Stomach (tissue), 19 donors: ENCODE measurements at places on chromosomes 7 and 10. TPM values are rescaled to one million over a fixed set of nuclear protein-coding genes. Genes with fewer than 3 reads are reported as not detected.

RNF32 gene
- total RNA-seq = 4.7 TPM

CPED1 gene
- total RNA-seq = 44.9 TPM

MYL10 gene
- total RNA-seq = not detected

DNA sequence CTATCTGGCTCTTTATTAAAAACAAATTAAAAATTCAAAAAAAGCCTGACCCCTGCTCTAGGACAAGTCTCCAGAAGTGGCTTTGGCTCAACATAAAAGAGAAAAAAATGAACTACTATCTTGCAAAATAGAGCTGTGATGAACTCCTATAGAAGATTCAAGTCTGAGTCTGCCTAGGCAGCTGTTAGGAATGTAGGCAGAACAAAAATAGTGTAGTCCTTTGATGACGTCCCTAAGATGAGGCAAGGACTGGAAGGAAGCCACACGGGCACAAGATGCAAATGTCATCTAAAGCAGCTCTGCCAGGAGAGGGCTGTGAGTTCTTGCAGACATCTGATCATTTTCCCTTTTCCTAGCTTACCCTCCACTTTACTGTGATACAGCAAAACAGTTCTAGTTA is 20.5 kb downstream of the ASNS start:
- DNase-seq = peak; percentile 3

- DNase-seq = no peak
Observed at GRCh38 chr10:26438534-26439341, 597 bp downstream of the APBB1IP start.

DNA sequence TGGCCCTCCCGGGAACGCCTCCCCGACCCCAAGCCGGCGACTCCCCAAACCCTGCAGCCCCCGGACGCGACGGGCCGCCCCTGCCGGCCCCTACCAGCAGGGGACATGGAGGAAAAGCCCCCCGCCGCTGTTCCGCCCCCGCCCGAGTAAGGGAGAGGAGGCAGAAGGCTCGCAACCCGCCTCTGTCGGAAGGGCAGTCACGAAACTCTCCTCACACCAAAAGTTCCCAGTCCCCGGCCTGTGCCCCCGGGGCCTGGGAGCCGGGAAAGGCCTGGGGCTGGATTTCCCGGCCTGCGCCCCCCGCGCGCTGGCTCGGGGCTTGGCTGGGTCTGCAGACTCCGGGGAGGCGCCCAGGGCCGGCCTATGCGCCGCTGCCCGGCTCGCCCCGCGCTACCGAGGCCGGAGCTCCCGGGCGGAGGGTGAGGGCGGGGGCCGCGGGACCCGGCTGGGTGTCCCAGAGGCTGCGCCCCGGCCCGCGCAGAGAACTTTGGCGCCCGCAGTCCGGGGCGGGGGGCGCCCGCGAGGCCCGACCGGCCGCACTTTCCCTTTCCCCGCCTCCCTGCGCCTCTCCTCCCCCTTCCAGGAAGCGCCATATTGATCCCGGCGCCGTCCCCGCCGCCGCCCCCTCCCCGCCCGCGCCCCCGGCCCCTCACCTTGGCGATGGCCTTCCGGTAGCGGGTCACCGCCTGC is 728 bp downstream of the PARD3 start:
- DNase-seq = peak; percentile 87

- DNase-seq = no peak
Observed at GRCh38 chr7:122290476-122290875, 14.1 kb downstream of the FEZF1 start.

GRCh38 chr7:41052736-41053135 is 650.2 kb downstream of the INHBA start:
- no peak for DNase-seq

- no peak for DNase-seq
Observed at GRCh38 chr10:98128802-98129201, 5.7 kb upstream of the R3HCC1L start.

GRCh38 chr10:128901236-128901635 is 565.8 kb upstream of the MGMT start:
- no peak for DNase-seq

DNA sequence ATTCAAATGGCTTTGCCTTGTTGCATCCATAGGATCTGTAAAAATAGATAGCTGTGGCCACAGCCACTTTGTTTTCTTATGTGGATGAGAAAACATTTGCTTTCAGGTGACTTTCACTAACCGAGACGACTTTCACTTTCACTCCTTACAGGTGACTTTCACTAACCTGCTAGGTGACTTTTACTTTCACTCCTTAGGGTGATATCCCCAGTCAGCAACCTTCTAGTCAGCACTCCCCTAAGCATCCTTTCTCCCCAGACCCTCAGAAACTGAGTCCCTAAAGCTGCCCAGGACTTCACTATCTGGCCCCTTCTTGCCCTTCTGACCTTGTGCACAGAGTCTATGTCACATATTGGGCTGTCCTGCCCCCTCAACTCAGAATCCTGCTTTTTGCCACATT is 177.5 kb downstream of the RELN start:
- DNase-seq = no peak

- peak; percentile 93 for DNase-seq
Observed at GRCh38 chr7:69429911-69430383, 168.3 kb upstream of the AUTS2 start.

GRCh38 chr7:108662783-108663362 is 93.2 kb downstream of the DNAJB9 start:
- DNase-seq = peak; percentile 6

DNA sequence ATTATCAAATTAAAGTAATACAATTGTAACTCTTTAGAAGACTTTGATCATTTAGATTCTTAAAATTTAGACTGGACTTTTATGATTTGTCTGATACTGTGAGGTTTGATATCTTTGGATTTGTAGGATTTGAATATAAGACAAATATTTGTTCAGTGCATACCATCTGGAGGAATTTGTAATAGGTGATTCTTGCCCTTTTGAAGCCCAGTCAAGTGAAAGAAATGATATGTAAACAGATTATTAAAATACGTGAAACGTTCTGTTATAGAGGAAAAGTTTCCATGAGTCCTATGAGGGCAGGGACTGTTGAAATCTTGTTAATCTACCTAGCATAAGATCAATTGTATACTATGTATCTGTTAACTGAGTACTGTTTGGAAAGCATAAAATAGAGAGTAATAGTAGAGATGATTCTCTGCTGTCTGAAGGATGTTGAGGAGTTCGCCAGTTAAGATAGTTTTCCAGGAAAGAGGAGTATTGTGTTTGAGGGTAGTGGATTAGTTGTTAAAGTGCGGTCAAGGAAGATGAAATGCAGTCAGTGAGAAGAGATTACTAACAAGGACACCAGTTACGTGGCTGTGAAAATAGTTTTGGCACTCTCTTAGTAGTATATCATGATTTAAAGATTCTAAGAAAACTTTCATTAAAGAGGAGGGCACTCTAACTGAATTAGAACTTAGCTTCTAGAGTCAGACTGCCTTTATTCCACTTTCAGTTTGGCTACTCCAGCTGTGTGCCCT is 14.4 kb downstream of the PDCD4 start:
- DNase-seq = no peak

DNA sequence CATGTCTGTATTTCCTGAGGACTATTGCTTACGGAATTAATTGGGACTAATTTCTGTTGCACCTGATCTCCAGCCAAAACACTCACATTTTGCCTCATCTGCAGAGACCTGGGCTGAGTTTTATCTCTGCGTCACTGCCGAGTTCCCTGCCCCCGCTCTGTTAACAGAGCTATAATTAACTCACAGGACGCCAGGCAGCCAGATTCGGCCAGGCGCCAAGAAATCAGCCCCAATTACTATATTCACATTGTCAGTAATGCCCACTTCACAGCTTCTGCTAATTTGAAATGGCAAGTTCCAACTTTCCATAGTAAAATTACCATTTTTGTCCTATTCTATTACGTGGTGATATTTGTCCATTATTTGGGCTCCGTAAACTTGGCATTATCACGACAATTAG is 130.5 kb downstream of the CUX1 start:
- DNase-seq = peak; percentile 77

GRCh38 chr7:48049850-48050249 is 14.5 kb downstream of the C7orf57 start:
- no peak for DNase-seq

GRCh38 chr10:43806831-43807640 is 158.4 kb upstream of the ZNF32 start:
- DNase-seq = no peak

DNA sequence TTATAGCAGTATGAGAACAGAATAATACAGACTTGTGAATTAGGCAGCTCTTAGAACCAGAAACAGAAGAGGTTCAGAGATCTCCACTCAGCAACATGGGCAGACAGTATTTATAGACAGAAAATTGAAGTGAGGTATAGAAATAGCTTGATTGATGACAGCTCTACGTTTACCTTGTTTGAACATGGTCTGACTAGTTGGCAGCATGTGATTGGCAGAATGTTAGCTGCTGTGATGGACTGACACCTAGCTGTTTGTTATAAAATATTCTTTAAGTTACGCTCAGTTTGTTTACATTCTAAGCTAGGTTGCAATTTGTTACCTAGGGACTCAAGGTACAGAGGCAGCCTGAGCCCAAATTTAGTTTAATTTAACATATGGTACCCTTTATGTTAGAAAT is 73.7 kb upstream of the TMEM229A start:
- no peak for DNase-seq

GRCh38 chr10:78585952-78586351 is 482.8 kb upstream of the ZMIZ1 start:
- DNase-seq = no peak

DNA sequence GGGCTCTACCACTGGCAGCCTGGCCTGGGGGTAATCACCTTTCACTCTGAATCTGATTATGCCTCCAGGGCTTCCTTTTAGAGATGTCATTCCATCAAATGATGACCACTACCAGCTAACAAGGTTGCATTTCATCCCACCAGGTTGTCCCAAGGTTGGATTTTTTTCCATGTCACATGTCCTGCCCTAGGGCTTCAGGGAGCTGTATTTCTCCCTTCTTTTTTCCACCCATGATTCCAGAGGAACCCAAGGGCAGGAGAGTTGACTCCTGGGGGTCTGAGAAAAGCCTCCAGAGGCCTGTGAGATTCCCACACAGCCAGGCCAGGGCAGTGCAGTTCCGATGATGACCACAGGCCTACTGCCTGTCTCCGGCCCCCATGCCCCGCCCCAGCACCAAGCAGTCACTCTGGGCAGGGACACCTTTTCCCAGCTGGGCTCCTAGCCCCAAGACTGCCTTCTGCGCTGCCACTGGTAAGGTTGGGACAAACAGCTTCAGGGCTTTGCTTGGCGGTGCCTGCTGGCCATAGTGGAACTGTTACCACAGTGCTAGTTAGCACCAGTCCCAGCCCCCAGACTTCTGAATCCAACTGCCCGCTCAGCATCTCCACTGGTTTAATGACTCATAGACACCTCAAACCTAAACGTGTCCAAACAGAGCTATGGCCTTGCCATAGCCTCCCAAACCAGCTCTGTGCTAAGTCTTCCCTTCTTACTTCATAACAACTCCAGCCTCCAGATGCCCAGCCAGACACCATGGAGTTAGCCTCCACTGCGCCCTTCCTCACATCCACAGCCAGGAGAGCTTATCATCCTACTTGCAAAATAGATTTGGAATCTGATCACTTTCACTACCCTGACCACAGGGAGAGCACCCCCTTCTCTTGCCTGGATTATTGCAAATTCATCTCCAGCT is 133.7 kb downstream of the ARHGAP22 start:
- DNase-seq = no peak

GRCh38 chr10:12650538-12651298 is 301.4 kb downstream of the CAMK1D start:
- DNase-seq = no peak

- DNase-seq = no peak
Observed at GRCh38 chr10:101336382-101336781, 17.6 kb upstream of the BTRC start.

- no peak for DNase-seq
Observed at GRCh38 chr10:101319241-101319915, 34.6 kb upstream of the BTRC start.

DNA sequence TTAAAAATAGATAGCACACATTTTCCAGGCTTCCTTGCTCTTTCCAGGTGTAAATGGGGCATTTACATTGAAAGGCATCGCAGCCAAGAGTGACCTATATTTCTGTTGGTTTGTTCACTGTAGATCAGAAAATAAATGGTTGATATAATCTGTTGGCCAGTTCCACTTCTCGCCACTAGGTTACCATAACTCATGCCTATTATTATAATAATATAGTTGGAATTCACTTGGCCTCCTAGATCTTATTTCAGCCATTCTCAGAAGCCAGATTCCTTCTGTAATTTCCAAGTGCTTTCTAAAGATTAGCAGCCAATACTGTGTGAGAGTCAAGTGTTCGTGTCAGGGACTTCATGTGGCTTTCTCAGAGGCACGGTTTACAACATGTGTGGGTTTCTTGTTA is 179.5 kb downstream of the DNAH11 start:
- no peak for DNase-seq

DNA sequence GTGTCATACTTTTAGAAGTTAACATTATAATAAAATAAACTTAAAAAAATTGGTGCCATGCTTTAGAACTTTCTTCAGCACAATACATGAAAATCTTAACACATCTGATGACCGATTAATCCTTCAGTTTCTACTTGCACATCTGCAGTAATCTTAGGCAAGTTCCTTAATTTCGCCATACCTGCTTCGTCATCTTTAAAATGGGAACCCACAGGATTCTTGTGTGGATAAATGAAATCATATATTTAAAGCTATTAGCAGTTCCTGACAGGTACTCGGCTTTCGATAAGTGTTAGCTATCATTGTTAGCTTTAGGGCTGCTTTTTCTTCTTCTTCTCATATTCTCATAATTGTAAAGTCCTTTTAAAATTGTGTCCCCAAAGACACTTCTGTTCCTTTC is 907 bp upstream of the VPS50 start:
- DNase-seq = no peak

- no peak for DNase-seq
Observed at GRCh38 chr7:129986600-129986999, 33.8 kb upstream of the UBE2H start.

- DNase-seq = no peak
Observed at GRCh38 chr7:3439333-3440030, 138.4 kb downstream of the SDK1 start.

- DNase-seq = no peak
Observed at GRCh38 chr10:2543142-2543886, 524.0 kb upstream of the PFKP start.

DNA sequence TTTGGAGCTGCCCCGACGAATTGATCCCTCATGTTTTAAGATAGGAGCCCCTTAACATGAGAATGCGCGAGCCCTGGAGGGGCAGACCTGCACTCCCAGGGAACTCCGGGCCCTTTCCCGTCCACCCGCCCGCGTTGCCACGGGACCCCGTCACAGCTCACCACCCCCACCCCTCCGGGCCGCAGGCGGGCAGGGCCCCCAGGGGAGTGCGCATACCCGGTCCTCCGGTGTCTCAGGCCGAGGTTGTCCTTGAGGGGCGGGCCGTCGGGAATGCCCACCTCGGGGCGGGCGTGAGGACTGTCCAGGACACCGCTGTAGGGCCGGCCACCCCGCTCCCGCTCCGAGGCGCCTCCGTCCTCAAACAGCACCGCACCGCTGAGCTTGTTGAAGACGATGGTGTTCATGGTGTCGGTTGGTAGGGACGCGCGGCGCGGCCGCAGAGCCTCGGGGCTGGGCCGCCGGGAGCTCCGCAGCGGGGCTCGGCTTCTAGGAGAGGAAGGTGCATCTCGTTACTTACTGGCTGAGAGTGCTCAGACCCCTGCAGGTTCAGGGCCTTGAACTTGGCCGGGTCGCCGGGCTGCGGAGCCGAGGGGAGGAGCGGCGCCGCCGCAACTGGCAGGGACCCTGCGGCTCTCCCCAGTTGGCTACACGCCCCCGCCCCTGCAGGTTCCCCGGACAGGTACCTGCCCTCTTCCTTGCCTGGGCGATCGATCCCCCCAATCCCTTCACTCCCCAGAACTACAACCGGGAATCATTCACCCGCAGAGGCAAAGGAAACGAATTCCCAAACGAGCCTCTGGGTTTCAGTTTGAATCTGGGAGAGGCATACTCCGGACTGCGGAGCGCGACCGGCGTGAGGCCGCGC is 2.4 kb downstream of the MKX start:
- DNase-seq = peak; percentile 34

GRCh38 chr7:135798095-135798494 is 49.5 kb upstream of the FAM180A start:
- no peak for DNase-seq
